ENCODE measurements at places on chromosomes 13 and 19. TPM values are rescaled to one million over a fixed set of nuclear protein-coding genes. Genes with fewer than 3 reads are reported as not detected.
A peak's percentile ranks its signal among the peaks of the same experiment; 100 is the strongest.

GRCh38 chr13:100872761-100873160 lies 198.2 kb upstream of the TMTC4 start:
- peaks cover 12% of the 10 kb centered on the region for H3K36me3 ChIP-seq
- H3K27ac ChIP-seq = no peak overlapping the region
- H3K4me3 ChIP-seq = no peak overlapping the region
- DNase-seq = no peak
- no peaks in the 10 kb centered on the region for H3K27me3 ChIP-seq

DNA sequence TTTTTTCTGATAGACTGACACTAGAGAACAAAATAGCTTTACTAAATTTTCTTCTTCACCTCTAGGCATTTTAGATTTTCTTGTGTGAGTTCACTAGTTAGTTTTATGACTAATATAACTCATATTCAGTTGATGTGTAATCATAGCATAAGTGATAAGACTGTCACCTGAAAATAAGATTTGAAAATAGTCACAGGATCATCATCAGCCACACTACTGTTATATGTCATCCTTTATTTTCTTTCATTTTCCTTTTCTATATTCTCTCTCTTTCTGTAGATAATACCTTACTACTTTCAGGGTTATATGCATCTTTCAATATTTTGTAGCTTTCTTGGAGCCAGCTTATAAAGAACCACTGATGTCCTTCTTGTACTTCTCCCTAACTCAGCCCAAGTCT lies 292.6 kb downstream of the TDRD3 start:
- no peak overlapping the region for H3K4me3 ChIP-seq
- DNase-seq = no peak
- H3K27ac ChIP-seq = no peak overlapping the region
- peaks cover 14% of the 10 kb centered on the region for H3K27me3 ChIP-seq
- no peaks in the 10 kb centered on the region for H3K36me3 ChIP-seq

DNA sequence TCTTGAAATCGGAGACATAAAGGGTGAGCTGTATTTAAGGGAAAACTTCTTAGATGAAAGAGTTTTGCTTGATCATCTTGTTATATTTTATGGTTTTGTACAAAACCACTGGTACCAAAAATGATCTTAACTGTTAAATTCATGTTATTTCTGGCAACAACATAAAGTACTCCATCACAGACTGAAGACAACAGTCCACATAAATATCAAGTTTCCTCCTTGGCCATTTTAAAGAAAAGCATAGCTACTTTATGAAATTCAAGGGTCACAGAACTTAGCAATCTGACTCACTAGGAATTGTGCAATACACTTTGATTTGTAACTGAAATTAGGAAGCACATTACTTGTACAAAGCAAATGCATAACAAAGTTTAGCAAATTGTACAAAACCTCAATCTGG lies 66.3 kb downstream of the TBC1D4 start:
- peaks cover 35% of the 10 kb centered on the region for H3K4me1 ChIP-seq
- DNase-seq = no peak
- no peak overlapping the region for H3K4me3 ChIP-seq
- no peaks in the 10 kb centered on the region for H3K27me3 ChIP-seq
- H3K27ac ChIP-seq = peak overlapping the region; percentile 78

GRCh38 chr19:14350302-14350701 lies 30.9 kb upstream of the ADGRE5 start:
- H3K4me1 ChIP-seq = peaks cover 6% of the 10 kb centered on the region
- H3K27me3 ChIP-seq = peaks cover 6% of the 10 kb centered on the region
- no peaks in the 10 kb centered on the region for H3K36me3 ChIP-seq

DNA sequence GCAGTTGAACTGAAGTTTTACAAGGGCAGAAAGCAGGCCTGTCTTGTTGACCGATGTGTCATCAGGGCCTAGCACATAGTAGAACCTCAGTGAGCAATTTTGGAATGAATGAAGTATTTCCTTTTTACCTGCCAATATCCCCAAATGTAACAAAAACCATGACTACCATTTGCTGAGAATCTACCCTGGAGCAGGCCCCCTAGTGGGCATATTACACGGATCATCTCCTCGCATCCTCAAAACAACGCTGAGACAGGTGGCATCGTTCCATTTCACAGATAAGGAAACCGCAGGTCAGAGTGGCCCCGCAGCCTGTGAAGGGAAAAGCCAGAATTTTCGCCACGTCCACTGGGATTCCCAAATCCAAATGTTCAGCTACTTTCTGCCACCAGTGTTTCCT lies 77.9 kb downstream of the CACNA1A start:
- peaks cover 3% of the 10 kb centered on the region for H3K27me3 ChIP-seq
- DNase-seq = no peak
- no peaks in the 10 kb centered on the region for H3K4me1 ChIP-seq
- H3K27ac ChIP-seq = no peak overlapping the region
- no peak overlapping the region for H3K4me3 ChIP-seq

DNA sequence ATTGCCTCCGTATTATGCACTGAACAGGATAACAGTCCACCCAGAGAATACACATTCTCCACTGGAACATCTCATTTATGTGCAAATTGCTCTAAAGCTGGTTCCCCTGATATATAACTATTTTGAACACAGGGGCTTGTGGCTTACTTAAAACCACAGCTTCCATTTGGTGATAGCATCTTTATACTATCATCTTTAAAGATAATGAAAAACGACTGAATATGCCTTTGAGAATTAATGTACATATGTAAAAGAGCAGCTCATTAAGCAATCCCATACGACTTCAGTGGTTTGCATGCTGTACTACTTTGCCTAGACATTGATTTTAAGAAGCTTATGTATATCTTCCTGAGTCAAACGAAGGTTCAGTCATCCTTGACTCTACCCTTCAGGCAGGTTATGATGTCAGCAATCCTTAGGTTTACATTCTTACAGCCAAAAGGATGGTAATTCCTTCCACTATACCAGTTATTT lies 40.8 kb downstream of the BRD4 start:
- H3K27me3 ChIP-seq = no peaks in the 10 kb centered on the region
- H3K36me3 ChIP-seq = peaks cover 3% of the 10 kb centered on the region
- H3K27ac ChIP-seq = peak overlapping the region; percentile 78
- DNase-seq = no peak

DNA sequence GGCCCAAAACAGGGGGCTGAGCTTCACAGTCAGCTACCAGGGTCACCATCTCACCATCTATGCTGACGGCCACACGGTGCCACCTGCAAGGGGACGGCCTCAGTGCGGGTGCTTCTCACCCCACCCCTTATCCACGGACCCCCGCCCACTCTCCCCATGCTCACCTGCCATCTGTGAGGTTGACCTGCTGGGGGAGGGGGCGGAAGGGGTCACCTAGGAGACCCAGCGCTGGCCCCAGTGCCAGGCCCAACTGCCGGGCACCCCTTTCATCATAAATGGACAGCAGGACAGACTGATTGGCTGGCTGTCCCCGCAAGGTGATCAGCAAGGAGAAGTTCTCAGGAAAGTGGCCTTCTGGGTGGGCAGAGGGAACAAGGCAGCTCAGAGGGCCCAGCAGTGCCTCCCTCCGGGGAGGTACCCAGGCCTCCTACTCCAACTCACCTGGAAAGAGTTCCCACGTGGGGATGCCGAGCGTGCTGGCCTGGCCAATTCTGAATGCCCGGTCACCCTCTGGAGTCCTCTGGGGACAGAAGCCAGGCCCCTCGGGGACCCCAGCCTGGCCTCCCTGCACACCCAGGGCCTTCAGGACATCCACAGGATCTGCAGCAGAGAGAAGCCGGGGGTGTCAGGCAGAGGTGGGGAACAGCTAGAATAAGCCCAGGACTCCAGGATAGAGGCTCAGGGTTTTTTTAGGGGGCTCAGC lies 4.5 kb downstream of the COL5A3 start:
- H3K4me3 ChIP-seq = no peak overlapping the region
- no peak overlapping the region for H3K27ac ChIP-seq
- no peak for DNase-seq

- no peak for DNase-seq
- no peak overlapping the region for H3K27ac ChIP-seq
- H3K4me3 ChIP-seq = no peak overlapping the region
- H3K27me3 ChIP-seq = no peaks in the 10 kb centered on the region
- peaks cover 10% of the 10 kb centered on the region for H3K4me1 ChIP-seq
Measured at GRCh38 chr13:33307843-33308242, 22.3 kb upstream of the STARD13 start.

DNA sequence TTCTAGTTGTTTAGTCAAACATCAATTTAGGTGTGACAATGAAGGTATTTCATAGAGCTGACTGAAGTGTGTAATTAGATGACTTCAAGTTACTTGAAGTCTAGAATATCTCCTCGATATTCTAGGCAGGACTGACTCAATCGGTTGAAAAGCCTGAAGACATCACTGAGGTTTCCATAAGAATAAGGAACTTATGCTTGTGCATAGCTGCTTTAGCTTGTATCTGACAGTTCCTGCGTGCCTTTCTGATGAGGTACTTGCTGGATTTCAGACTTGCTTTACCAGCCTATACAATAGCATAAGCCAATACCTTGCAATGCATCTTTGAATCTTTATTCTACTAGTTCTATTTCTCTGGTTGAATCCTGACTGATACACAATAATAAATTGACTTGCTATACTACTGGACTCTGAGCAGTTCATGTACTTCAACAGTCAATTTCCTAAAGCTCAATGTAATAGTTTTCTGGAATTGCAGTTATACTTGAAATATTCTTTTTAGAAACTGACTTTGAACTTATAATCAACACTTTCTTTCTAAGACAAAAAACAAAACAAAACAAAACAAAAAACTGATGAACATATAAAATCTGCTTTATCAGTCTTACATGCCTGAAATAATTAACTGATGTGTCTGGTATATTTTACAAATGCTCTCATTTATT lies 1534.8 kb downstream of the SLITRK5 start:
- no peaks in the 10 kb centered on the region for H3K4me1 ChIP-seq
- H3K27ac ChIP-seq = no peak overlapping the region
- DNase-seq = no peak
- no peaks in the 10 kb centered on the region for H3K27me3 ChIP-seq
- no peak overlapping the region for H3K4me3 ChIP-seq
- H3K36me3 ChIP-seq = no peaks in the 10 kb centered on the region

DNA sequence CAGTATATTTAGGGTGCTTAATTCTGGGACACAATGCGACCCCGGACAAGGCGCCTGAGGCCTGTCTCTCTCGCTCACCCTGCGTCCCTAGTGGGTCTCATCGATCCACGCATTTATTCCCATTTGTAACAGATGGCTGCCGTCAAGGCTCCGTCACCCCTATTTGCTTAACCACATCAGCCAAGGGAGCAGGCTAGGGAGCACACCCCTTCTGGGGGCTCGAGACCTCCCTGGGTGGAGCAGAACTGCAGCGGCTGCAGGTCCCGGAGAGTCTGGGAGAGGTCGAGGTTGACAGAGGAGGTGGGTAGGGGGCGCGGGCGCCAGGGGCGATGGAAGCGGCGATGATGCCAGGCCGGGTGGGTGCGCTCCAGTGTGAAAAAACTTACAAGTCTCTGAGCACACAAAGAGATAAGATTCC lies 507 bp downstream of the ALG5 start:
- no peak for DNase-seq
- H3K4me1 ChIP-seq = peaks cover 35% of the 10 kb centered on the region
- peak overlapping the region; percentile 100 for H3K27ac ChIP-seq
- H3K4me3 ChIP-seq = peak overlapping the region; percentile 100

GRCh38 chr13:24071423-24072075 lies 89.0 kb upstream of the SPATA13 start:
- peaks cover 42% of the 10 kb centered on the region for H3K4me1 ChIP-seq
- H3K4me3 ChIP-seq = no peak overlapping the region
- DNase-seq = no peak
- H3K36me3 ChIP-seq = no peaks in the 10 kb centered on the region

ZSCAN1 gene
- total RNA-seq = 1.3 TPM

KANK3 gene
- total RNA-seq = 1.2 TPM

FSD1 gene
- total RNA-seq = 8.8 TPM

PROZ gene
- total RNA-seq = not detected

TUBGCP3 gene
- total RNA-seq = 16.3 TPM

DIRAS1 gene
- 20.2 TPM for total RNA-seq

SSC5D gene
- 50.0 TPM for total RNA-seq

ZNF544 gene
- 17.4 TPM for total RNA-seq
